ENCODE measurements at places on chromosomes 2 and 18.

DNA sequence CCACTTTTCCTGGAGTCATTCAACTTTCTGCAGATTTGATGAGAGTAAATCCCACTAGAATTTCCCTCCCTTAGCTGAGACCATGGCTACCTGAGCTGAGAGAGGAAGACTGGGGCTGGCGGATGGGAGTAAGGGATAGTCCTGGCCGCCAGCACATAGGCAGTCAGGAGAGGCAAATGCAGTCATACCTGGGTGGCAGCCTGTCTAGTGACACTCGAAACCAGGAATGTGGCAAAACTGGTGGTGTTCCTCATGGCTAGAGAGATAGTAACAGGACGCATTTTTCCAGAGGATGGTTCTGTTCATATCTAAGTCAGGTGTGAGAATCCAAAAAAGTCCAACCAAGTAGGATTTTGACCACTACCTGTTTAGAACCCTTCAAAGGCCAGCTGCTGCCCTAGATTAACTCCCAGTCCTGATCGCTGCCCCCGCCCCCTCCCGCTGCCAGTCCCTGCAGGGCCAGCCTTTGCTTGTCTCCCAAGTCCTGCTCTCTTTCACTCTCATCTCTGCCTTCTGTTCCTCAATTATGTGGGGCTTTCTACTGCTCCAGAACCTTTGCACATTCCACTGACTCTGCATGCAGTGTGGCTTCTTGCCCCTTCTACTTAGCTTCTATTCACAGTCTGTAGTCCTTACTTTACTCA lies 17.4 kb upstream of the SCG2 start:
- peak; percentile 34 for DNase-seq

- no peak for DNase-seq
These were observed 58.7 kb downstream of the B3GNT2 start for GRCh38 chr2:62254424-62255266.

GRCh38 chr2:183665425-183665824 lies 541.2 kb downstream of the NUP35 start:
- no peak for DNase-seq

DNA sequence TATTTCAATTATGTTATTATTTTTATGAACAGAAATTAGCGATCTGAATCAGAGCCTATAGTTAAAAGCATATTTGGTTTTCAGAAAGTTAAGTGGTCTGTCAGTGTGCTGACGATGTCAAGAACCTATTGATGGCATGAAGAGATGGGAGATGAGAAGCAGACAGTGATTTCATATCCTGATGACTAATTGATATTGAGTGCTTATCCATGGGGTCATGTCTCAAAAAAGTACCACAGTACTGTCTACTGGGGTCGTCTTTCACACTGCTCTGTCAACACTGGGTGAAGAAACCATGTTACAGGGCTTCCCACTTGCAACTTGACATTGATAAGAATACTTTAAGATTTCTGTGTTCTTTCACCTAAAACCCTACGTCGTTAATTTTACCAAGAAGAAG lies 297.1 kb downstream of the AFF3 start:
- DNase-seq = peak; percentile 54

DNA sequence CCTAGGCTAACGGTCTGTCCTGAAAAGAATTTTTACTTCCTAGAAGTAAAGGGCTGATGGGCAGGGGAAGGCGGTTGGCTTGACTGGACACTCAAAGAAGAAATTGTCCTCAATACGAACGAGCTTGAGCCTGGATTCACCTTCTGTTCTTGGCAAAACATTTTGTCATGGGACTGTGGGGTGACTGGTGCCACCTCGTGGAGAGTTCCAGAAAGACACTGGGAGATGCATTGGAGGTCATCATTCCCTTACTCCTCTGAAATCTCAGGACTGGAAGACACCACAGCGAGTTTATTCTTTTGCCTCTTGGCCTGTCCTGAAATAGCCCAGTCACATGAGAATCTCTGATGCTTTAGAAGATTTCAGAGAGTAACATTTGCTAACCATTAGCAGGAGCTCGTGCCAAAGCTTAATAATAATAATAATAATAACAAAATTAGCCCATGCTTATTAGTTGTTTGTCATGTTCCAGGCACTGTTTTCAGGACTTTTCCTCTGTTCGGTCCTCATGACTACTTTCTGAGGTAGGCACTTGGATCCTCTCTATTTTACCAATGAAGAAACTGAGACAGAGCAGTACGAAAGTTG lies 44.5 kb downstream of the TMEM182 start:
- peak; percentile 70 for DNase-seq

- DNase-seq = no peak
These were observed 13.2 kb upstream of the ATP6V1B1 start for GRCh38 chr2:70922235-70923234.

Measured in kidney tubule cell (primary cell).